ENCODE measurements at places on chromosomes 5 and 9.

GRCh38 chr9:109574061-109574882 lies 76.2 kb upstream of the PTPN3 start:
- DNase-seq = no peak

DNA sequence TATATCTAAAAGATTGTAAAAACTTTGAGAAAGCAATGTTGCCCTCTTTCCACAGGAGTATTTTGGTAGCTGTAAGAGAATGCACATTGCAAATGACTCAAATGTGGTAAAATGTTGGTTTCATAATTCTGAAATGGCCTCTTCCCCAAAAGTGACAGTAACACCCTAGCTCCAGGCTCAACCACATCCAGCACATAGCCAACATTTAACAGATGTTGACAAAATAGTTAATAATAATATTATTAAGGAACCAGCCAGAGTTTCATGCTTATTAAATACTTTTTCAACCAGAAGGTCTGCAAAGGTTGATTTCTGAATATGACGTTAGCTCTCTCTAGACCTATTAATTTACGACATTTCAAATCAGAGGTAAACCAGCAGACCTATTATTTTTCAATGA lies 1.3 kb downstream of the ANXA1 start:
- no peak for DNase-seq

DNA sequence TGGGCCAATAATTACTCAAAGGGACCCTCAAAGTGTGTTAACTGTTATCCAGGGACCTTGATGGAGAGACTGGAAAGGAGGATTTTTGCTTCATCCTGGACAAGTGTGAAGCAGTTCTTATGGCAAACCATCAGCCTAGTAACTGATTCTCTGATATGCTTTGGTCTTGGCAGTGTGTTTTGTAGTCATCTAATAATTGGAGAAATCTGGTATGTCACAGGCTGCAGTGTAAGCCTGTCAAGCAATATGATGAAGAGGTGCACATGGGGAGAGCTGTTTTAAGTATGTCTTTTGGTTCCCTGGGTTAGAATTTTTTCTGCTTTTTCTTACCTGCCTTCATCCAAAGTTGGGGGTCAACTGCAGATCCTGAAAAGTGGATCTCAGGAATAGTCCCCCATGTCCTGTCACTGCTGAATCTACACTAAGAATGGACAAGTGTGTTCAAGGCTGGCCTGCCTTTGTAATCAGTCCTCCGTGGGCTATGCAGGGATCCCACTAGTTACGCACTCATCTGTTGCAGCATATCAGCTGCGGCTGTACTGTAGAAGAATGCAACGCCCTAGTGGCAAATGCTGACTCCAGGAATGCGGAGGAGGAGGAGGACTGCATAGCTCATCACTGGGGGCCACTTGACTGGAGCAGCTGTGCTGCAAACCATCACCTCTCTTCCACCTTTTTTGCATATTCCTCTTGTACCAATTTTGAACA lies 1.9 kb downstream of the SPTAN1 start:
- DNase-seq = no peak

GRCh38 chr5:180648658-180649296 lies 623 bp downstream of the FLT4 start:
- no peak for DNase-seq

GRCh38 chr9:86987900-86988299 lies 40.6 kb upstream of the GAS1 start:
- no peak for DNase-seq

DNA sequence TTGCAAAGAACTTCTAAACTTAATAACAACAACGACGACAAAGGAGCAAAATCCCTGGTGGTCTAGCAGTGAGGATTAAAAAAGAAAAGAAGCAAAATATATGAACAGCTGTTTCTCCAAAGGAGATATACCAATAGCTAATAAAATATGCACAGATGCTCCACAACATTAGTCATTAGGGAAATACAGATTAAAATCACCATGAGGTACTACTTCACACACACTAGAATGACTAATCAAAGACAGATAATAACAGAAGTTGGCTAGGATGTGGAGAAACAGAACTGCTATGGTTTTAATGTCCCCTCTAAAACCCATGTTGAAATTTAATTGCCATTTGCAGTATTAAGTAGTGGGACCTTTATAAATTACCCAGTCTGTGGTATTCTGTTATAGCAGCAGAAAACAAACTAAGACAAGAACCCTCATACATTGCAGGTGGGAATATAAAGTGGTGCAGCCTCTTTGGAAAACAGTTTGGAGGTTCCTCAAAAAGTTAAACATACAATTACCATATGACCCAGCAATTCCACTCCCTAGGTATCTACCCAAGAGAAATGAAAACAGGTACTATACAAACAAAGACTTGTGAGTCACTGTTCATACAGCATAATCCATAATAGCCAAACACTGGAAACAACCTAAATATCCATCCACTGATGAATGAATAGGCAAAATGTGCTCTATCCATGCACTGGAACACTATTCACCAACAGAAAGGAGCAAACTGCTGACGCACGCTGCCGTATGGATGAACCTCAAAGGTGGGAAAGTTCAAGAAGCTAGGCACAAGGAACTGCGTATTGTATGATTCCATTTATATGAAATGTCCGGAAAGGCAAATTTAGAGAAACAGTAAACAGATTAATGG lies 11.4 kb upstream of the DUSP1 start:
- no peak for DNase-seq

DNA sequence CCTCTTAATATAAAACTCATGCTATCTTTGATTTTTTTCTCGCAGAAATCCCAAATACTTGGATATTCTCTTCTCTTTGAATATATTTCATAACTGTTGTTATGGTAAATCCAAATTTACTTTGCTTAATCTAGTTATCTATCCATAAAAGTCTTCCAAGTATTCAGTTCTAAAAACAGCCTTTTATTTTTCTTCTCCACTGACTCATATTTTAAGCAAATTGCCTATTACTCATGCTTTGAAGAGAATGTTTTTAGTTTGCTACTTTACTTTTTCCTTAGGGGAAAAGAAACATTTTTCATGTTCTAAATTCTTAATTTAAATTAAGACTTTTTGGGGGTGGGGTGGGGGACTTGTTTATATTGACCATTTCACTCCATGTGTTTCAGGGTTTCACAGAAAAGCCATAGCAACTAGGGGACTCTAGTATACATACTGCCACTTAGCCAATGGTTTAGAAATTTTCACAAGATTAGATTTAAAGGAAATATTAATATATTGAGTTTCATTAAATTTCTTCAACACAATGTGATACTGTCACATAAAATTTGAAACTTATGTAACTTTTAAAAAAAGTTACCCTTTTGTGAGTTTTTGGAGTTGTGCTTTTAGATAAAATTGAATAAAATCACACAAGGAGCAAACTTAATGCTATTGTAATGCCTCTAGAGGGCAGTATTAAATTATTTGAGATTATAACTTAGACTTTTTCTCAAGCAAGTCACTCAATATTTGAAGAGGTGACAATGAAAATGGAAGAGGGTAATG lies 545.8 kb upstream of the ARRDC3 start:
- no peak for DNase-seq
